Muscle of back (tissue), 13 donors: ENCODE measurements at places on chromosomes 12 and 14. TPM values are rescaled to one million over a fixed set of nuclear protein-coding genes. Genes with fewer than 3 reads are reported as not detected.
A peak's percentile ranks its signal among the peaks of the same experiment; 100 is the strongest.

Gene EIF2B1
- polyA plus RNA-seq: 48.0 TPM

Gene RNASE4
- polyA plus RNA-seq: 5.0 TPM

Gene DRAM1
- 4.4 TPM for polyA plus RNA-seq

Gene CATSPERB
- 0.05 TPM for polyA plus RNA-seq

Gene CCDC197
- polyA plus RNA-seq: not detected

Gene SERPINA3
- polyA plus RNA-seq: not detected

GRCh38 chr12:56160193-56160763 lies 2.1 kb downstream of the MYL6 start:
- peak; percentile 21 for DNase-seq

DNA sequence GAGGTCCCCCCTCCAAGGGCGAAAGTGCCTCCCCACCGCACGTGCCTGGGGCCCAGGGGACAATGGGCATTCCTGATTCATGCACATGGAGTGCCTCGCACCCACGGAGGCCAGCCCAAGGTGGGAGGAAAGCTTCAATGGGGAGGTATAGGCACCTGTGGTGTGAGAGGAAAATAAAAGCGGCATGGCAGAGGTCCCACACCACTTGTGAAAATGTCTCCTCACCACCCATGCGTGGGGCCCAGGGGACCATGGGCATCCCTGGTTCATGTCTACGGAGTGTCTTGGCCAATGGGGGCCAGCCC lies 384.7 kb downstream of the ALG10 start:
- no peak for DNase-seq

DNA sequence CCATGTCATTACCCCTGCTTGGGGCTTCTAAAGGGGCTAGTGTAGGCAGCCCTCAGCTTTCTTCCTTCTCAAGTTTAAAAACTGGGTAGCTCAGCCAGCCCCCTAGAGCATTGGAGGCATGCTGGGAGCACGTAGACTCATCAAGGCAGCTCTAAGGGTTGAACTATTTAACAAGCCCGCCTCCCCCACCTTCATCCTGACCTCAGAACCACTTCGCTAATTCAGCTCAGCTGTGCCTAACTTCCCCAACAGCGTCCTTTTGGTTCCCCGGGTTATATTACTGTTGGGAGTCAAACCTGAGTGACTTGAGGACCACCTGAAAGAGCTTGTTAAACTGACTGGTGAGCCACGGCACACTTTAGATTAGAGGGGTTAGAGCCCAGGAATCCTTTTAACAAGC lies 30.1 kb downstream of the MAX start:
- DNase-seq: no peak

- DNase-seq: no peak
Measured at GRCh38 chr12:27709932-27710591, 570 bp upstream of the MRPS35 start.

- peak; percentile 60 for DNase-seq
Measured at GRCh38 chr12:40224439-40225291, at the start of gene LRRK2. LRRK2 (plus strand) TSS chr12:40224997; CDS start chr12:40225132, 135 bp downstream.

DNA sequence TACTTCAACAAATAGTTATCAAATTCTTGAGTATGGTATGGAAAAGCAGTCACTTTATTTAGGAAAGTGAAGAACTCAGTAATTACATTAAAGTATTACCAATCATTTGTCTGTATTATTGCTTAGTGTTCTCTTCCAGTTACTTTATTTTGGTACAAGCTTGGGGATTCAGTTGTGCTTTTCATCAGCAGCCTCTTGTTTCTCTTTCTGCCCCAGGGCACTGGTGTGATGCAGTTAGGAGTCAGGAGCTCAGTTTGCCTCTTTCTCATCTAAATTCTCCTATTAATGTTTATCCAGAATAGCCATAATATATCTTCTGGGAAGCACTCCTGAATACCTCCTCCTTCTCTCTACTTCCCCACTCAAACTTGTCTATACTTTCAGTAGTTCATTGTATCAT lies 25.7 kb downstream of the PMCH start:
- no peak for DNase-seq

- no peak for DNase-seq
Measured at GRCh38 chr14:94046696-94047250, 20.6 kb downstream of the OTUB2 start.

GRCh38 chr12:114931025-114931424 lies 247.1 kb upstream of the TBX3 start:
- DNase-seq: no peak

DNA sequence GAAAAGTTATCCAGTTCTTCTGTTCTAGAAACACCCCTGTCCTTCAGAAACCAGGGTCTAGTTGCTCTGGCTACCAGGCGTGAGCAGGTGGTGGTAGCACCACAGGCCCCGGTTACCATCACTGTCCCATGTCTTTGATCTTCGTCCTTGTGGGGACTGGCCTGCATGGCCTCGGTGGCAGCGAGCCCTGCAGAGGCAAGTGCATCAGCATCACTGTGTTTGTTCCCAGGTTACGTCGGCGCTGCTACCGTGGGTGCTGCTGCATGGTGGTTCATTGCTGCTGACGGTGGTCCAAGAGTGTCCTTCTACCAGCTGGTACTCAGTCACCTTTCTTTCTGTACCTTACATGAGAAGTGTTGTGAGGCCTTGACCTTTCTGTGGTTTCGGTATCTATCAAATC lies 58.9 kb downstream of the ANAPC7 start:
- DNase-seq: no peak

GRCh38 chr14:104887623-104888488 lies 22.8 kb downstream of the CEP170B start:
- DNase-seq: no peak

DNA sequence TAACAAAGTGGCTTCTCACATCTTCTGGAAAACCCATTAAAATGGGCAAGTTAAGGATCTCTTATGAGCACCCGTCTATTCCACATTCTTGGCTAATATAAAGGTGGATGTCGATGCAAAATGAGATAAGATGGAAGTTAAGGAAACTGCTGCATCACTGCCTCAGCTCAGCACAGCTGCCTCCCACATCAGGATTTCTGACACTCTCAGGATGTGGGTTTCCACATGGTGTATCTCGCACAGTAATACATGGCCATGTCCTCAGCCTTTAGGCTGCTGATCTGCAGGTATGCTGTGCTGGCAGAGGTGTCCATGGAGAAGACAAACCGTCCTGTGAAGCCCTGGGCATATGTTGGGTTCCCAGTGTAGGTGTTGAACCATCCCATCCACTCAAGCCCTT lies 1348.0 kb downstream of the TMEM121 start:
- DNase-seq: no peak

DNA sequence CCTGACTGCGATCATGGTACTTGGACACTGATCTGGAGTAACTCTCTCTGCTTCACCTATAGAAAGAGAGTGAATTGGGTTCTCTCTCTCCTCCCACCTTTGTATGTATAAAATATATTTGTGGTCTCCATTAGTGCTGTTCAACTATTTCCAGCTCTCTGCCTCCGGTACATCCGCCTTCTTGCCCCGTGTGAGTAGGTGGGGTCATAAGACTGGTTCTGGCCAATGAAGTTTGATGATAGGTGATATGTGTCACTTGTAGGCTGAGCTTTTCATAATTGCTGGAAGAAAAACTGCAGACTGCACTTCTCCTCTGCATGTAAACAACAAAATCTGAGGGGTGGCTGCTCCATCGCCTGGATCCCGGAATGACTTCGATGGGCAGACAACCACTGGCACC lies 210.4 kb downstream of the EXOC5 start:
- DNase-seq: no peak

- no peak for DNase-seq
Measured at GRCh38 chr12:65584016-65584415, 240.3 kb upstream of the HMGA2 start.

GRCh38 chr12:104792570-104792969 lies 165.5 kb downstream of the SLC41A2 start:
- DNase-seq: peak; percentile 84
